ENCODE measurements at places on chromosomes 2 and 18. TPM values are rescaled to one million over a fixed set of nuclear protein-coding genes. Genes with fewer than 3 reads are reported as not detected.

The HOXD3 gene
- 1.9 TPM for polyA plus RNA-seq

The CYTIP gene
- 0.43 TPM for polyA plus RNA-seq

DNA sequence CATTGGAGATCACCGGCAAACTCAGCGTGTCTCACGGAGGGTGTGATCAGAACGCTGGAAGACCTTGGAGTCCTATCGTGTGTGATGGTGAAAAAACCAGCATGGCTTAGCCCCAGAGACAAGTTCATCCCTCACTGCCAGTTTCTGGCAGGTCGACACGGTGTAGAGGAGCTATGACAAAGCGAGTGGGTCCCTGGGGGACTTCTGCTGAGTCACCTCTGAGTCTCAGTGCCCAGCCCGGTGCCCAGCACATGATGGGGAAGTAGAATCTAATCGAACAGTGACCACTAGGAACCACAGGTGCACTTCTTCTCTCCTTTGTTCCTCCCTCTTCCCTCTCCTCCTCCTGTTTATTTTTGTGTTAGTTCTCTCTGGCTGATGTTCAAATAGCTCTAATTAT lies 45.9 kb upstream of the KCNF1 start:
- DNase-seq: no peak

DNA sequence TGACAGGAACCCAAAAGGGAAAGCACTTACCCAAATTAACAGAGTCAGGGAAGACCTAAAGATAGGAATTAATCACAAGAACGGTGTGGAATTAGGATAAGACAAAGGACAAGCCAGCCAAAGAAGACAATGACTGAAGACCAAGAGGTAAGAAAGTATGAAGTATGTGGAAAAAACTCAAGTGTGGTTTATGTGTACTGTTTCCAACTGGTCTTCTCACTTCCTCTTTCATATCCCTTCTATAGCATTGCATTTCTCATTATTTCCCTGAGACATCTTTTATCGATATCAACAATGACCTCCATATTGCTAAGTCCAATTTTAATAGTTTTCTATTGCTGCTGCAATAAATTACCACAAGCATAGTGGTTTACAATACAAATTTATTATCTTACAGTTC lies 313.5 kb upstream of the SLC39A10 start:
- DNase-seq: no peak

All from psoas muscle (tissue), 8 donors.